EH (cell line): ENCODE measurements at places on chromosomes 3 and 15.

DNA sequence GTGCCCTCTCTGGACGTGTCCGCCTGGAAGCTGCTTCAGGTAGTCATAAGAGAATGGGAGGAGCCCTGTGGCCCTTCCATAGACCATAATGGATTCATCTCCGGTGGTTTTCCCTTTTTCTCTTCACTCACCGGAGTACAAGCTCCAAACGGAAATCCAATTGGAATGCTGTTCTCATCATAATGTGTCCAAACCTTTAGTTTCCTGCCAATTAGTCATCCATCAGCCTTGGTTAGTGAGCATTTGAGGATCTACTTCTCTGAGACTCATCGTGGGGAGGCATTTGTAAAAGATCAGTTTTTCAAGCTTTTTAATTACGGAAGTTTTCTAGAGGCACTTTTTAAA, 34.9 kb downstream of the ABHD2 start:
- peak; percentile 71 for DNase-seq

- peak; percentile 61 for DNase-seq
These were observed 49.5 kb upstream of the HACD2 start for GRCh38 chr3:123634149-123635051.

GRCh38 chr3:53069422-53070068, 23.7 kb upstream of the SFMBT1 start:
- peak; percentile 18 for DNase-seq

DNA sequence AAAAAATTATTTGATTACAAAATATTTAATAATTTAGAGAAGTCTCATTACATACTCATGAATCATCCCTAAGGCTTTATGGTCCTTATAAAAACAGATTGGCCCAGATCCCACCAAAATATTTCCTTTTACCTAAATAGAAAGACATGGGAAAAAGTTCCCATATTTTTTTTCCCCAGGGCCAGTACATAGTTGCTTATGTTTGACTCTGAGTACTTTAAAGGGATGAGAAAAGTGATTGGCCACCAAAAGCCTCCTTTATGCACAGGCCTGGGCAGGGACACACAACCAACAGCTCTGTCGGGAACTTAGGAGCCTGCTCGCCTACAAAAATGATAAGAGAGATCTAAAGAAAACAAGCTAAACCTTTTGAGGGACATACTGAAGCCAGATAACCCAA, 22.3 kb downstream of the KCNAB1 start:
- DNase-seq: peak; percentile 71

DNA sequence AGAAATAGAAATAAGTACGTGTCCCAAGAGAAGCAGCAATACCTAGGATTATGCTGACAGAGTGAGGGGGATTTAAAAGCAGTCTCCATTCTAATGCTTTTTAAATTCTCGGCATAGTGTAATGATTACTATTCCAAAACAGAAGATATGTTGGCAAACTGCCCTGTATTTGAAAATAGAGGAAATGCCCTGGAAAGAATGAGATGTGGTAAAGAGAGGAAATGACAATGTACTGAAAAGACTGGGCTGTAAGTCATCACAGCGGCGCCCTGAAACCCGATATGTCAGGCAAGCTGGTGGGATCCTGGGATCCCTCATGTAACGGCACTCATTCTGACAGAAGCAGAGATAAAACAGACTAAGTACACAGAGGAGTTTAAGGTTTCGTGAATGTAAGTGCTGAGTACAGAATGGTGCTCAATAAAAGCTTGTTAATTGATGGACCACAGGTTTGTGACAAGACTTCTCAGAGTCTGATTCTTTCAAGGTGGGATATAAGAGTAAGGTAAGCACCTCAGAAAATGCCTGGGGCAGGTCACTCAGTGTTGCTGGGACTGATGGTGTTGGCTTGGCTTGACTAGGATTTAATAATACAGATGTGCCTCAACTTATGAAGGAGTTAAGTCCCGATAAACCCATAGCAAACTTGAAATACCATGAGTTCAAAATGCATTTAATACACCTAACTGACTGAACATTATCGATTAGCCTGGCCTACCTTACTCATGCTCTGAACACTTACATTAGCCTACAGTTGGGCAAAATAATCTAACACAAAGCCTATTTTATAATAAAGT, 91.4 kb downstream of the NFKBIZ start:
- DNase-seq: peak; percentile 99

- no peak for DNase-seq
These were observed 26.2 kb downstream of the PIK3CA start for GRCh38 chr3:179174316-179174715.

- DNase-seq: peak; percentile 71
These were observed at the start of gene ATP11B for GRCh38 chr3:182792901-182793662. Gene ATP11B, plus strand, starts transcription at chr3:182793504. Its CDS starts 256 bp downstream, at chr3:182793760.

DNA sequence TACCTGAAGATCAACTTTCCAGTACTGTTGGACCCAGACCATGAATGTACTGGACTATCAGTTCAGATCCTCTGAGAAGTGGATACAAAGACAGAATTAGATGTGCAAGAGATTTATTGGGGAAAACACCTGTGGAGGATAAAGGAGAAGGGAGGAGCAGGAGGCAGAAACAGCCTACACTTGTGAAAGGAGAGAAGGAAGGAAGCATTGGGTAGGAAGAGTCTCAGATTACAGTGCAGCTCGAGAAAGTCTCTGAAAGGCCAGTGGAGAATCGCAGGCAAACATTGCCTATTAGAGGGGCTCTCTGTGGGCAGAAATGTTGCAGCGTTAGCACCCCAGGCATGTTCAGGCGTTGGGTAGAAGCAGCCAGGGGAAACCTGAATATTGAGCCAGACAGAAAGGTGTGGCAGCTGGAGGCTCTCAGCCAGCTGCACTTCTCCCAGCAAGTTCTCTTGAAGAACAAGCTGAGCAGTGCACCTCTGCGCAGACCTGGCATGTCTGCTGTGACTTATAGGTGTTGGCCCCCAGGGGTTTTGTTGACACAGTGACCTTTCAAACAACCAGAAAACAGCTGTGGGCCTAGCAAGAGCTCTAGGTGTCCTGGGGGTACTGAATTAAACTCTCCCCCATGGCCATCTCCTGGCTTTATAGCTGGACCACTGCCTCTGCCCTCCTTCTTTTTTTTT, 7.0 kb downstream of the CHST14 start:
- no peak for DNase-seq

- no peak for DNase-seq
These were observed 283.8 kb downstream of the BBX start for GRCh38 chr3:107806536-107806935.

- DNase-seq: peak; percentile 72
These were observed 146.4 kb upstream of the PFN2 start for GRCh38 chr3:150117076-150117475.

GRCh38 chr15:40379853-40380252, 2.7 kb upstream of the KNSTRN start:
- DNase-seq: peak; percentile 98

DNA sequence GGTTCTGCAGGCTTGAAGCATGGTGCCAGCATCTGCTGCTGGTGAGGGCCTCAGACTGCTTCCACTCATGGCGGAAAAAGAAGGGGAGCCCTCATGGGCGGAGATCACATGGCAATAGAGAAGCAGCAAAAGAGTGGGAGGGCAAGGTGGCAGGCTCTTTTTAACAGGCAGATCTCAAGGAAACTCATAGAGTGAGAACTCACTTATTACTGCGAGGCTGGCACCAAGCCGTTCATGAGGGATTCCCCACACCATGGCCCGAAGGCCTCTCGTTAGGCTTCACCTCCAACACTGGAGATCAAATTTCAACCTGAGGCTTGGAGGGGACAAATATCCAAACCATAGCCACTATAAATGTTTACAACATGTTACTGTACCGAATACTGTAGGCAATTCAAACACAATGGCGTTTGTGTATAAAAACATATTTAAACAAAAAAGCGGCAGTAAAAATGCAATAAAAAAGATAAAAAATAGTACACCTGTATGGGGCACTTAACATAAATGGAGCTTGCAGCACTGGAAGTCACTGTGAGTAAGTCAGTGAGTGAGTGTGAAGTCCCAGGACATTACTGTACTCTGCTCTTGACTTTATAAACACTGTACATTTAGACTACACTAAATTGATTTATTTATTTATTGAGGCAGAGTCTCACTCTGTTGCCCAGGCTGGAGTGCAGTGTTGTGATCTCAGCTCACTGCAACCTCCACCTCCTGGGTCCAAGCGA, 18.8 kb upstream of the MOBP start:
- no peak for DNase-seq

- DNase-seq: no peak
These were observed 11.1 kb upstream of the ECT2 start for GRCh38 chr3:172739462-172739861.

GRCh38 chr15:95681836-95682544, 648.5 kb upstream of the NR2F2 start:
- no peak for DNase-seq

DNA sequence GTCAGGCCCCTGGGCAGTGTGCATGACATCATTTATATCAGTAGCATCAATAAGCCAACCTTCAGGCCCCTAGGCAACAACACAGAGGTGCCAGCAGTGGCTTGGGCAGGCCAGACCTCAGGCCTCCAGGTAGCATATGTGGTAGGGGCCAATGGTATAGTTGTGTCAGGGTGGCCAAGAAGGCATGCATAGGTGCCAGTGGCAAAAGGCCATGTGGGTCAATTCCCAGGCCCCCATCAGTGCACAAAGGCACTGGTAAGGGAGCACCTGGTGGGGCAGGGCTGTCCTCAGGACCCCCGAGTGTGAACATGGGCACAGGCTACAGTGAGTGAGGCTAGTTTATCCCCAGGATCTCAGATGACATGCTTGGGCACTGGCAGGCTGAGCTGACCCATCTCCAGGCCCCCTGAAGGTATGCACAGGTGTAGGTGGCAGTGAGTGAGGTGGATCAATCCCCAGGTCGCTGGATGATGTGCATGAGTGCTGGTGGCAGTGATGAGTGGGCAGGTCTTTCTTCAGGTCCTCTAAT, 244.1 kb upstream of the ZNF385D start:
- DNase-seq: no peak

DNA sequence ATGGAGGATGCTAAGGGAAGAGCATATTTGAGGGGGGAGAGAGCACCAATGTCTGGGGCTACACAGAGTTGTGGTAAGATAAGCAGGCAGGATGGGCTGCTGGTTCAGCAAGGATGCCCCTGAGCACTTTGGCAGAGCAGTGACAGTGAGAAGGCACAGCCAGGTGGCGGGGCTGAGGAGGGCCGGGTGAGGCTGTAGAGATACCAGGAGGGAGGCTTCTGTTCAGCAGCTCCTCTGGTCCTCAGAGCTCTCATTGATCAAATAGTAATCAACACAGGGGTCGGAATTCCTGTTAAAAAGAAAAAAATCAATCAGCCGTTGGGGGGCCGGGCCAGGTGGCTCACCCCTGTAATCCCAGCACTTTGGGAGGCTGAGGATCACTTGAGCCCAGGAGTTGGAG, 11.5 kb upstream of the XIRP1 start:
- no peak for DNase-seq

DNA sequence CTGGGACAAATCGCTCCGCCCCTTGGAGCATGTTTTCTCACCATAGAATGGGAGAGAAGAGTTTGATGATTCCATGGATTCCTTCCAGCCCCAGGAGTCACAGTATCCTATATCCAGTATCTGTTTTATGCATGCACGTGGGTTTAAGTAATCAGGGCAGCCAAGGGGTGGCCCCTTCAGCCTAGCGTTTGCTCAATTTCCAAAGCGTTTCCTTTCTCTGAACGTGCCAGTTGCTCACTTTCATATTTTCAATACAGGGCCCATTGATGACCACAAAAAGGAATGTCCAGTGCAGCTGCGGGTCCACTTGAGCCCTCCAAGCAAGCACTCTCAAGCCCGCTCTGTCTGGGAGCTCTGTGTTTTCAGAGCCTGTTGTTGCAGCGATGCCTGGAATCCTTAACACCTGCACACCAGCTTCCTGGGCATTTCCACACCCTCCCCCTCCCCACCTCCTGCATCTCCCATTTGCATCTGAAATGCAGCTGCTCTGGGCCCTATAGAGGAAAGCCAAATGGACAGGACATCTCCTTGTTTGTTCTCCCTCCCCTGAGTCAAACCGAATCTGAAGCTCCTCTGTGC, 164.3 kb upstream of the LPP start:
- DNase-seq: no peak

DNA sequence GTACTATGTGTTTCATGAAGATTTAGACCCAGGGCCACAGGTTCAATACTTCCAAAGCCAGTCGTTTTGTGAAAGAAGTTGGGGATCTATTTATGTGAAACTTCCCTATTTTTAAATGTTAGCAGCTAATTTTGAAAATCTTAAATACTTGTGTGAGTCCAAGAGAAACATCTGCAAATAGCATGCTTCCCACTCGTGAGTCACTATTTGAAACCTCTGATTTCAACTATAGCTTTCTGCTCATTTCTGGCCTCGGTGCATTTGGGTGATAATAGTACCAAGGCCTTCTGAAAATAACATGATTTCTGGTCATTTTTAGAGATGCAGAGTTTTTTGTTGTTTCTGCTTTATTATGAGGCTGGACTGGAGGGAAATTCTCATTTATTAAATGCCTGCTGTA, 110.0 kb downstream of the OPA1 start:
- peak; percentile 40 for DNase-seq

- no peak for DNase-seq
These were observed 774.4 kb downstream of the ROBO1 start for GRCh38 chr3:78993375-78993774.

DNA sequence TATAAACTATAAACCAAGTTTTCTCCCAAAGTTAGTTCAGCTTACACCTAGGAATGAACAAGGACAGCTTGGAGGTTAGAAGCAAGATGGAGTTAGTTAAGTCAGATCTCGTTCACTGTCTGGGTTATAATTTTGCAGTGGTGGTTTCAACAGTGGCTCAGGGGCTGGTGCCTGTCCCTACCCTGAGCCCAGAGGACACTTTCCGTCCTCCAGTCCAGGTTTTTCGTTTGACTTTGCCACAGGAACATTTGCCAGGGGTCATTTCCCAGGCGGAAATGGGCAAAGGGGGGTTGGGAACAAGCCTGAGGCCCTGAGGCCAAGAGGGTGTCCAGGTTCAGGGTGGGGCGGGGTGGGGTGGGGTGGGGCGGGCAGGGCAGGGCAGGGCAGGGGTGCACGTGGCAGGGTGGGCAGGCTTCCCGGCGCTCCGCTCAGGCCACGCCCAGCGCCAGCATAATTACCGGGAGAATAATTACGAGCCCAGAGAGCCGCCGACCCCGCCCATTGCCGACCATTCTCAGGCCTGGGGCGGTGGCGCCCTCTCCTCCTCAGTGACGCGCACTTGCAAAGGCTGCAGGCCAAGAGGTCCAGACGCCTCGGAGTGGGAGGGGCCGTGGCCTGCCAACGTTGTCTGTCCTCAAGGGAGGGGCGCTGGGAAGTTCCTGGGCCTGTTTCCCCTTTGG, 70.4 kb downstream of the KLF13 start:
- DNase-seq: peak; percentile 82

DNA sequence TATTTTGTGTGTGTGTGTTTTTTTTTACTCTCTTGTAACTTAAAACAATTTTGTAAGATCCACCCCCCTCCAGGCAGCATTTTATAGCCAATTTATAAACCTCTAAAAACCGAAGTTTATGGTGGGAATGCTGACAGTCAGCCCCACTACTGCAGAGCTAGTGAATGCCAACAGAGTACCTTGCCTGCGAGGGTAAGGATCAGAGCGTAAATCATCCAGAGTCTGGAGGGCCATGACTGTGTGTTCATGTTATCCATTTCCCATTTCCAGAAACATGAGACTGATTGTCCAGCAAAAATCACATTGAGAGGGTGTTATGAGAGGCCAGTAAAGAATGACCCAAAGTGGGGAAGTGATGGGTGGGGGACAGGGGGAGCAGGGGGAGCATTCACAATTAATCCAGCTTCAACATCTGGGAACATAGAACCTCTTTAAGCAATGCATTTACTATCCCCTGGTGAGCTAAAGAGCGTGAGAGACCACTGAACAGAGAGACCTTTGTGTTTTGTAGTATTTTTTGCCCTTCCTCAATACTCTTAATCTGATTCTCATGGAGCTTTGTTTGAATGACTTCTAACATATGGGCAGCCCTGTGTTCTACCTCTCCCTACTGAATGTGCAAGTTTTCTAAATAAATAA, 464.5 kb downstream of the RBMS3 start:
- no peak for DNase-seq

GRCh38 chr3:155230382-155230781, 63.1 kb downstream of the STRIT1 start:
- peak; percentile 42 for DNase-seq
